Stimulated activated CD4-positive, alpha-beta T cell treated with anti-CD3 and anti-CD28 coated beads, Interleukin-4, amount 100 ng/mL, for 4 hours (primary cell): ENCODE measurements at places on chromosomes 4 and X.

GRCh38 chr4:153530284-153530999, 64.3 kb downstream of the TMEM131L start:
- DNase-seq = no peak

DNA sequence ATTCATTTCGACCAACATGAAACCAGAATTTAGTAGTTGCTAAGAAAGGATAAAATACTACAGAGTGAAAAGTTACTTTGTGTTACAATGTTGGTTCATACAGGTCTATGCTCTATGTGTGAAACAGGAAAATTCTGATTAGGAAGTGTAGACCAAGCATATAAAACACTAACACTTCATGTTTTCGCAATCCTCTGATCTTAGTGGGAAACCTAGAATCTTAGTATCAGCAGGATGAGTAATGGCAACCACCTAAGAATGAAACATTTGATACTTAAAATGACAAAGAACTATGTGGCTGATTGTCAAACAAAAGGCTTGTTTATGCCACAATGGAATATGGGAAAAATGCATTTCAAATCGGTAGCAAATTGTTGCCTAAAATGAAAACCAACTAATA, 116.1 kb downstream of the AMMECR1 start:
- DNase-seq = no peak

- no peak for DNase-seq
These were observed 20.4 kb upstream of the TMEM154 start for GRCh38 chr4:152700151-152700550.

DNA sequence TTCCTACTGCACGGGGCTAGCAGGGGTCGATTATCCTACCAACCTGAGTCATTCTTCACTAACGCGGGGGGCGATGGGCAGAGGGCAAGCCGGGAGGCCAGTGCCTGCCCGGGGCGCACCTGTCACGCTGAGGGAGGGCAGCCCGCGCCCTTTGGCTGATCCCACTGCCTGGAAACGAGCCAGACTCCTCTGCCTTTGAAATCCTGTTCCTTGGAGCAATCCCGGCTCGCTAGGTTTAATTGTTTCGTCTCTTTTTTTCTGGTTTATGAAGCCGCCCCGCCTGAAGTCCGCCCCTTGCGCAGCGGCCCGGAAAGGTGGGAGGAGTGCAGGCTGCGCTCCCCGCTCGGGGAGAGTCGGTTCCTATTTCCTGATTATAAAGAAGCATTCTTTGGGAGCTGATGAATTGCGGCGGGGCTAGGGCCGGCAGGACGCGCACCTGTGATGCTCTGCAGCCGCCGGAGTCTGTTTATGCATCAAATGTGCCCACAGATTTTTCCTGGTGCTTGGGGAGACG, 484.2 kb downstream of the BCOR start:
- peak; percentile 19 for DNase-seq

DNA sequence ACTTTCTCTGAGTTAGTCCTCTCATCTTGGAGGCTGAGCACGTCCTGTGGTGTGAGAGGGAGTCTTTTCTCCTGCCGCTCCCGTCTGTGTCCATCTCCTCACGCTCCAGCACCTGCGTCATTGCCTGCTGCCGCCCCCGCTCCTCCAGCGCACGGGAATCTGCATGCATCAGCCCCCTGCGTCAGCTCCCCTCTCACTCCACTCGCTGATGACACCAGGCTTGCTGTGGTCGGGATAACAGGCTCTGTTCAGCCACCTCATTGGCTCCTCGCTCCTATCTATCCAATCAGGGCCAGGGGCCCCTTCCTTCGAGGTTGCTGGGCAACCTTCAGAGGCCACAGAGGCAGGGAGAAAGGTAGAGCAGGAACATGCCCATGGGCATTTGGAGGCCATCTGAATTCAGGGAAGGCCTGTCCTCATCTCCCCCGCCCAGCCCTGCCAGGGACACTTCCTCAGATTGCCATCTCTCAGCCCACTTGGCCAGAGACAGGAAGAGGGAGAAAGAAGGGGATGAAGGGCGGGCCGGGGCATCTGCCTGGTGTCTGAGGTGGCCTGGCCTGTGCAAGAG, 9.3 kb downstream of the ZNF185 start:
- DNase-seq = no peak

DNA sequence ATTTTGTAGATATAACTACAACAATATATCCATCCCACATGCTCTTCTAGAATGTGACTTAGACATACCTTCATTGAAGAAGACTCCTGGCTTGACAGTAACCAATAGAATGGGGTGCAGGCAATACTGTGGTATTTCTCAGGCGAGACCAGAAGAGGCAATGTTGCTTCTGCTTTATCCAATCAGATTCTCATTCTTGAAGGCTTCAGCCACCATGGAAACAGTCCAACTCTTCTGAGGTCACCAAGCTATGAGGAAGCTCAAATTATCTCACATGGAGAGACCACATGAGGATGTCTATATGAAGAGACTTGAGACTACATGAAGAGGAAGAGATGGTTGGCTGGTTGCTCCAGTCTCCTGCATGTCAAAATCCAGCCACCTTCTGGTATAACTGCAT, 469.9 kb downstream of the PCDH10 start:
- no peak for DNase-seq

DNA sequence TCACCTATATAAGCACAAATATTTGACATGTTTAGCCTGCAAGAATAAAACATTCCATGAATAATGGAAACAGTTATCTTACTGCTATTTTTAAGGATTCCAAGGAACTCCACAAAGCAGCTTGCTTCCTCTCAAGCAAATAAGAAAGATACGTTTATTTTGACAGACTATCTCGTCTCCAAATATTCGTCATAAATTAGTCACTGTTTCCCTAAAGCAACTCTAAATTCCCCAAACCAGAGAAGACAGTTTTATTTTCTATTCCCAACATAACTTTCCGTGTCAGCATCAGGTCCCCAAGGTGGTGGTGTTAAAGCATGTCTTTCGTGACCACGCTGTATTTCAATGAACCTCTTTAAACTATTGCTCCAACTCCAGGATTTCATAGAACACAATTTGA, 24.3 kb upstream of the DKK2 start:
- no peak for DNase-seq

- no peak for DNase-seq
These were observed 119.2 kb upstream of the STIM2 start for GRCh38 chr4:26741491-26741871.

- DNase-seq = no peak
These were observed 28.0 kb downstream of the ING2 start for GRCh38 chr4:183532821-183533220.

- no peak for DNase-seq
These were observed 206.4 kb upstream of the PACRGL start for GRCh38 chr4:20493761-20494353.

DNA sequence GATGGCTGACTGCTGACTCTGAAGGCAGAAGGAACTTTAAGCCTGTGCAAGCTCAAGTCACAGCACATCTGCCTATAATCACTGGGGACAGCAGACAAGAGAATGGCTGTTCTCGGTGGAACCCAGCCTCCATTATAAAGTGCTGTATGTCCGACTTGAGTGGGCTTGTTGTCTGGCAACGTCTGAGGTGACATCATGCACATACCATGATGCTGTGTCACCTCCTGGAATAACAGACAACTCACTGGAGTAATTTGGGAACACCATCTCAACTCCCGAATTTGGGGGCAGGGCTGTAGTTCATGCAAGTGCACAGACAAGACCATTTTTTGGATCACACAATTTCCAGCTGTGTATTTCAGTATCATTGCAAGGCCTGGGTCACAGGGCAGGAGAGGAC, 59.8 kb upstream of the GPM6B start:
- DNase-seq = no peak

GRCh38 chr4:1856943-1857699, 1.2 kb upstream of the LETM1 start:
- DNase-seq = no peak

GRCh38 chr4:2516635-2517034, 19.8 kb upstream of the FAM193A start:
- DNase-seq = no peak

GRCh38 chr4:187166886-187167512, 443.3 kb upstream of the FAT1 start:
- DNase-seq = no peak

DNA sequence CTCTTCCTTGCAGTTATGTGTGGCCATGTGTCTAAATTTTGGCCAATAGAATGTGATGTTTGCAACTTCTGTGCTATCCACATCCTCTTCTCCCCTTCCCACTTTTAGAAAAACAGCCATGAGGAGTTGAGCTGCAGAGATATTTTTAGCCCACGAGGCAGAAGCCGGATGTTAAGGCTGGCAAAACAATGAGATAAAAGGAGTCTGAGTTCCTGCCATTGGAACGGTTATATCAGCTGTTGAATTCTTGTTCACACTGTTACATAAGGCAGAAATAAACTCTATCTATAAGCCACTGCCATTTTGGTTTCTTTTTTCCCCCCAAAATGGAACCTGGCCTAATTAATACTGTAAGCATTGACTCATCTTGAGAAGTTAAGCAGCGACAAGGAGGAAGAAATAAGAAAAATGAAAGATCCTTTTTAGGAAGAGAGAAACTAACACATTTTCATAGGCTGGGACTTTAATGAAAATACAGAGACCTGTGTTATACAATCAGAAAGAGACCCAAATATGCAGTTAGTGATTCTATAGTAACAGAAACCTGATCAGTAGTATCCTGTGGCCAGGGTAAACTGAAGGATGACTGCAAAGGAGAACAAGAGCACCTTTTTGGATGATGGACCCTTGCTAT, 200.5 kb downstream of the INPP4B start:
- DNase-seq = no peak

DNA sequence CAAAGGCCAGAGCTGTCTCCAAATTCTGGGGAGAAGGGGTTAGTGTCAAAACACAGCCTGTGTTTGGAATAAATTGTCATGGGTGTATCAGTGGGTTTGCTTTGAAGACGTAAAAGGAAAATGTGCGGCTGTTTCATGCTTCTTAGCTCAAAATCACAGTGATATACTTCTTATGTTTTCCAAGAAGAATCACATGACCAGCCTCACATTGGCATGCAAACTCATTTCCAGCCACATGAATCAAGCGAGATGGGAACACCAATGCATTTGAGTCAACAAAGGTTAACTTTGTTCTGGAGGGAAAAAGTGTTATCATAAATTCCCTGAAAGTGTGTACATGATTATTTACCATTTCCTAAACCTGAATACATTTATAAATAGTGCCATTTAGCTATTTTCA, 19.0 kb upstream of the SPP1 start:
- DNase-seq = no peak

GRCh38 chr4:96486563-96486962, 646.7 kb downstream of the PDHA2 start:
- DNase-seq = no peak

GRCh38 chrX:101691835-101692234, 32.2 kb upstream of the ARMCX2 start:
- no peak for DNase-seq

DNA sequence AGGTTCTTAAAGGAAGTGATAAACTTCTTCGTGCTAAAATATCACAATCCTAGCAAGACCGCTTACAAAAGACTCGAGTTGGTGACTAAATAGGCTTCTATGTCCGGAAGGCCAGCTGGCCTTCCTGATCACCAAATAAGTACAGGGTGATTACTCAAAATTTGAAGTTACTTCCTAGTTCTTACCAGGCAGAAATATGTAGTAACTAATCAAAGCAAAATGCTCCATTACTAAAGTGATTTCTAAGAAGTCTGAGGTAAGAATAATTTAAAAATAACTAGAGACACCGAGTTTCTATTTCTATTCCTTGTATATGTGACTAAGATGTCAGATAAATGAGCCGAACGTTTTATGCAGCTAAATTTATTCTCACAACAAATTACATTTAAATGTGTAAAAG, 62.2 kb downstream of the NSUN7 start:
- no peak for DNase-seq

DNA sequence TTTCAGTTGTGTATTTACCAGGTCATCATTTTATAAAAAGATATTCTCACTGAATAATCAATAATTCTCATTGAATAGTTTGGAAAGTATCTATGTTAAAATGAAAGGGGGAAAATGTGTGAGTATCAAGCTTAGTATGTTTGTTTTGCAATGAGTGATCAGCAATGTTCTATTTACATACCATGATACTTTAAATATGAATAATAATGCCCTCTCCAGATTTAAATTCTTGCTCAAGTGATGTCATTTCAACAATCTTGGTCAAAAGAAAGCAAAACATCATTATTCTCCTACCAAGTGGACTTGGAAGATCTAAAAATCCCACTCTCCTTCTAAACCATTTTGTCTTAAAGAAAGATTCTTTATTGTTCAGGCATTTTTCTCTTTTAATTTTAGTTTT, 42.1 kb upstream of the ANKRD50 start:
- DNase-seq = no peak

DNA sequence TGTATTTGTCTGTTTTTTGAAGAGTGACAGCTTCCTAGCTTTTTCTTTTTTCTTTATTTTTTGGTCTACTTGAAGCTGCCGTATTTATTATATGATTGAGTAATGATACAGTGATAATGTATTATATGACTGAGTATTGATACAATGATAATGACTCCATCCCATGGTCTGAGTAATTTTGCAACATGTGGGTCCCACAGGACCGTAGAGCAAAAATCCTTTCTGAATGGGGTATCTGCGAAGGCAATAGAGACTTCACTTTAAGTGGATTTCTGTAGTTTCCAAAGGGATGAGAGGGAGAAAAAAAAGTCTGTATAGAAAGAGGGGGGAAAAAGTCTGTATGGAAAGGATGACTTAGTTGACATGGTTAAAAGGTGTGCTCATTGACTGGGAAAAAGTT, 41.0 kb downstream of the SLIT2 start:
- DNase-seq = no peak

DNA sequence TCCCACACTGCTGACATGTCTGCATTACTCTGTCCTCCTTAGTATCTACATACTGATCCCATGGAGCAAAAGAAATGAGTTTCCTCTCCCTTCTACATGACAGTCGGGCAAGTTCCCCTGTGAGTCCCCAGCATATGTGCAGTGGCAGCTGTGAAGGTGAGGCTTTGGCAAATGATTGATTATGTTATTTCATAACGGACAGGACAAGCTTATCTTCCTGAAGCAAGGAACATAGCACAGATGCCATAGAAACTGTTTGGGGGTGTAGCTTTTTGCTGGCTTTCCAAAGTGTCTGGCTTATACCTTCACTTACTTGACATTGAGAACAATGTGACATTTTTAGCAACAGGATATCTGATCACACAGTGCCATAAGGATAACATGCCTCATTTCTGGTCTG, 136.8 kb upstream of the PDLIM3 start:
- no peak for DNase-seq

- no peak for DNase-seq
These were observed 223.0 kb upstream of the GPC4 start for GRCh38 chrX:133638285-133638684.

DNA sequence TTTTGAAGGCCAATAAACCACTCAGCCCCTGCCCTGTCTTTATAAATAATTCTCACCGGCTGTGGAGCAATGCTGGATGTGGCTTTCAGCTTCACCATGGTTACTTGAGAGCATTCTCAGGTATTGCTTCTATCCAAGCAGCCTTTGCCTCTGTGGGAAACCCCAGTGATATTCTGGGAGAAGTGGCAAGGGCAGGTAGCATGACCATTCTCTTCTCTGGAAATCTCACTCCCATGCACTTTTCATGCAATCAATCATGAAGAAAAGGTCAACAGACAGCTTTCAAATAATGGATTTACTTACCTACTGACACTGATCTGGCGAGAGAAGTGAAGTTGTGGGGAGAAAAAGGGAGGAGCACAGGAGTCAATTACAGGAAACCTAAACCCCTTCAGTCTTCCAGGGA, 49.5 kb downstream of the UNC5C start:
- no peak for DNase-seq
